Fibroblast of lung (primary cell): ENCODE measurements at places on chromosomes 3 and 15. TPM values are rescaled to one million over a fixed set of nuclear protein-coding genes. Genes with fewer than 3 reads are reported as not detected.

- peak; percentile 89 for DNase-seq
These were observed 293.7 kb downstream of the ARPP21 start for GRCh38 chr3:35932995-35933394.

DNA sequence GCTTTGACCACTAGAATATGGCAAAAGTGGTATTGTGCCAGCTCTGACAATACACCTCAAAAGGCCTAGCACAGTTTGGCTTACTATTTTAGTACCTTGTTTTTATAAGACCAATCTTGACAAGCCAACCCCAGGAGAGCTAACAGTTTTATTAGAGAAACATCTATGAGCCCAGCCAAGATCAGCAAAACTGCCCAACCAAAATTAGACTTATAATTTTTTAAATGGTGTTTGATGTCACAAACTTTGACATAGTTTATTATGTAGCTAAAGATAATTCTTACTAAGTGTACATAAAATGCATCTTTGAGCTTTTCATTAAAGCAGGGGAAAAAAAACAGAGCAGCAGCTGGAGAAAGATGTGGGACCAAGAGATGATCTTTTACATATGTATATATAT is 537.5 kb downstream of the ZPLD1 start:
- no peak for DNase-seq

DNA sequence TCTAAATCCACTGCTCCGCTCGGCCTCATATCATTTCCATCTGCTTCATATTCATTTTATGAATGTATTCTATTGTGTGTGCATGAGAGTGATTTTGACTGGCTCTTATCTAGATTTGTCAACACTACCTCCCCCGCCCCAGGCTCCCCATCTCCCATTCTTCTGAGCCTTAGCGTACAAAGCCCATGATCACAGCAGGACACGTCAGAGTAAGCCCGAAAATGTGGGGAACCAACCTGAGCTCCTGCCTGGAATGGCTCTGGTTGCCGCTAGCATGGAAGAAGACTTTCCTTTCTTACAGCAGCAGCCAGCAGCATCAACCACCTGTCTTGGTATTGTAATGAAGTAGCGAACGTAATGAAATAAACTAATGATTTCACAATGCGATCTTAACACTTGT is 61.4 kb downstream of the GABRB3 start:
- DNase-seq: no peak

GRCh38 chr3:188335656-188336055 is 181.7 kb downstream of the LPP start:
- DNase-seq: no peak

DNA sequence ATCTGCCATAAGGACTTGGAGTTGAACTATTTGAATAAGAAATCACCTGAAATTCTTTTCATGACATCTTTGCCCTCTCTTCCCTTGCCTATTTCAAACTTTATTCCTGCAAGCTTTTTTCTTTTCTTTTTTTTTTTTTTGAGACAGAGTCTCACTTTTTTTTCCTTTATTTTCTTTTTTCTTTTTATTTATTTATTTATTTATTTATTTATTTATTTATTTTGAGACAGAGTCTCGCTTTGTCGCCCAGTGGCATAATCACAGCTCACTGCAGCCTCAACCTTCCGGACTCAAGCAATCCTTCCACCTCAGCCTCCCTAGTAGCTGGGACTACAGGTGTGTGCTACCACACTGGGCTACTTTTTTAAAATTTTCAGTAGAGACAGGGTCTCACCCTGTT is 369.3 kb upstream of the ATP11B start:
- no peak for DNase-seq

DNA sequence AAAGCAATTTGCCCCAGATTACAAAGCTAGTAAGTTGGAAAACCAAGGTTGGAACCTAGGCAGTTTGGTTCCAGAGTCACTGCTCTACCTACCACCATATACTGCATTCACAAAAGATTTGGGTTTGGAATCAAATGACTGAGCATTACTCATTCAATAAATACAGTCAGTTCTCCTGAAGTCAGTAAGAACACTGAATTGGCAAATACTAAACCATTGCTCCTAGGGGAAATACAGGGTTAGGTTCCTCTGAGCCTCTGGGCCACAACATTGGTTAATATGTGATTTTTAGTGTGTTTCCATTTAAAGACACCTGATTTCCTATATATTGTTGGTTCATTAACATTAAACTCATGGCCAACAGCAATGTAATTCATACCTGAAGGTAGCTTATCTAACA is 2.1 kb upstream of the EIF5A2 start:
- peak; percentile 6 for DNase-seq

- no peak for DNase-seq
These were observed 22.5 kb downstream of the MAP2K5 start for GRCh38 chr15:67564968-67565345.

DNA sequence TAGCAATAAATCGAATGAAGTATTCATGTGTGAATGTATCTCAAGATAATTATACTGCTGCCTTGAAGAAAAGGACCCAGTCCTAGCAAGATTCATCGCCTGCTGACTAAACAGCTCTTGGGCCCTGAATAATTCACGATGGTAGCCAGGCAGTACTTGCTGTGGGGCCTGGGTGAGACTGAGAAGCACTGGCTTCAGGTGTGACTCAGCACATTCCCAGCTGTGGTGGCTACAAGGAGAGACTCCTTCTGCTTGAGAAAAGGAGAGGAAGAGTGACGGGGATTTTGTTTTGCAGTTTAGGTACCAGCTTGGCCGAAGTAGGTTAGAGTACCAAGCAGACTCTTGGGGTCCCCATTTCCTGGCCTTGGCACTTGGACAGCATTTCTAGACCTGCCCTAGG is 47.6 kb upstream of the CD200R1L start:
- peak; percentile 84 for DNase-seq

GRCh38 chr15:83292317-83292716 is 7.9 kb upstream of the BNC1 start:
- peak; percentile 87 for DNase-seq

DNA sequence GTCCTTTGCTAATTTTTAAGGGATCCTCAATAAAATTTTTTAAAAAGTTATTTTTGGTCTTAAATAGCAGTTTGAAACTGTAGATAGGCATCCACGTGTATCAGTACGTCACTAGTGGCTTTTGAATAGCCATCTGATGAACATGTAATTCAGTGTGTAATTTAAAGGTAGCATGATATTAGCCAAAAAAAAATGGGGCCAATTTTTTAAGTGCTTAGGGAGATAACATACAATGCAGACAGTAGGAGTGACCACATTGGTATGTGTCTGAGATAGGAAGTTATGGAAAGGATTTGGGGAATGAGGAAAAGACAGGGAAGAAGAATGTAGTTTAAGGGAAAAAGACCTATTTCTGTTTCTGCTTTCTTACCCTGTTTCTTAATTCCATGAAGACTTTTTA is 2.5 kb downstream of the AP4E1 start:
- DNase-seq: no peak

GRCh38 chr3:142889212-142890014 is 530 bp upstream of the PCOLCE2 start:
- no peak for DNase-seq

GRCh38 chr3:102460579-102460978 is 25.8 kb downstream of the ZPLD1 start:
- DNase-seq: peak; percentile 9

DNA sequence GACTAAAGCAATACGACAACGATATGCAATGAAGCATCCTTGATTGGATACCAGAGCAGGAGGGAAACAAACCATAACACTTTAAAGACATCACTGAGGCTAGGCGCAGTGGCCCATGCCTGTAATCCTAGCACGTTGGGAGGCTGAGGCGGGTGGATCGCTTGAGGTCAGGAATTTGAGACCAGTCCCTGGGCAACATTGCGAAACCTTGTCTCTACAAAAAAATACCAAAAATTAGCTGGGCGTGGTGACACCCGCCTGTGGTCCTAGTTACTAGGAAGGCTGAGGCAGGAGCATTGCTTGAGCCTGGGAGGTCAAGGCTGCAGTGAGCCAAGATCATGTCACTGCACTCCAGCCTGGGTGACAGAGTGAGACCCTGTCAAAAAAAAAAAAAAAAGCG is 33.9 kb upstream of the BHLHE40 start:
- DNase-seq: no peak

DNA sequence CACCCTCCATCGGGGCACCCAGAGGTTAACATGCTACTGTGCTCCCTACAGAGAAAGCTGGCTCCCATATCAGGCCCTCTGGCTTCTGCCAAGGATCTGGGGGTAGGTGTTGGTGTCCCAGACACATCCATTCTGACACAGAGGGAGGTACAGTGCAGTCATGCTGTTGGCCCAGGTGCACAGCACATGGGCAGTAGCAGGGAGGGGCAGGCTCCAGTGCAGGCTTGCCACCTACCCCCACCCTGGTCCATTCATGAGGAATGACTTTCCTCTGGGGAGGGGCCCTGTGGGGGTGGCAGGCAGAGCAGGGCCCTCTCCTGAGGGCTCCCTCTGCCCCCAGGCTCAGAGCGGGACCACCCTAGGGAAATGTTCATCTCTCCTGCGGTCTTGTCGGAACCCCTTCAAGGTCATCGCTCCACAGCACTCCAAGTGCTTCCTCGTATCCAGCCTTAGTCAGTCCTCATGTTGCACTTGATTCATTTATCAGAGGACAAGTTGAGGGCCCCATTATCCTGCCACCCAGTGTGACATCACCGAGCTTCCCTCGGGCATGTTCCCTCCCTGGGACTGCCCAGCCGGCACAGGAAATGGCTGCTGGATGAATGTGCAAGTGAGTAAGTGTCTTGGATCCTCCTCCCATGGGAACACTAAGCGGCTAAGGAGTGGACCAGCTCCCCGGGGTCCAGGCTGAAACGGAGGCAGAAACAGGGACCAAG is 10.0 kb downstream of the DUSP7 start:
- peak; percentile 91 for DNase-seq

DNA sequence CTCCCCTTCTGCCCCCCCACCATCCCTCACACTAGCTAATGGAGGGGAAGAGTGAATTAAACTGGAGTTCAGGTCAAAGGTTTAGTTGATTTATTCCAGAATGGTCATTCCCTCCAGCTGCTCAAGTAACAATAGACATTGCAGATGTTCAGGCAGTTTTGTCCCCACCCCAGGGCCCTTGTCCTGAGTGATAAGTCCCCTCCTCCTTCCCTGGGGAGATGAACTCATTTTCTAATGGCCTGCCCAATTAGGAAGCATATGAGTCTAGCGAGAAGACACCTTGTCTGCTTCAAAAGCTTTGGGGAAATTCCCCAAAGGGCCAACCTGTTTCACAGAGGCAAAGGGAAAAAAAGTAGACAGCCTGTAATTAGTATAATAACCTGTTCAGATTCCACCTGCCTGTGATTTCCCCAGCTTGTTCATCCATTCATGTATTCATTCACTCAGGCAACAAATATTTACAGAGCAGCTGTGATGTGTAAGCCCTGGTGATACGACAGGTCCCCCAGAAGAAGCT is 165.3 kb downstream of the SHQ1 start:
- DNase-seq: no peak

DNA sequence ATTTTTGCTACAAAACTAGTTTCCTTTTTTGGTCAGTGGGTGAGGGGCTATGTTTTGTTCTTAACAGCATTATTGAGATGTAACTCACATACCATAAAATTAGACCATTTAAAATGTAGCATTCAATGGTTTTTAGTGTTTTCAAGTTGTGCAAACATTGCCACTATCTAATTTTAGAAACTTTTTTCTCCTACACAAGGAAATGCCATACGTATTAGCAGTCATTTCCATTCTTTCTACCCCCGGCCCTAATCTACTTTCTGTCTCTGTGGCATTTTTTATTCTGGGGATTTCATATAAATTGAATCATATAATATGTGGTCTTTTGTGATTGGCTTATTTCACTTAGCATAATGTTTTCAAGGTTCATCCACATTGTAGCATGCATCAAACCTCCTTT is 55.0 kb upstream of the TIPARP start:
- no peak for DNase-seq

GRCh38 chr3:64621275-64621674 is 66.5 kb downstream of the ADAMTS9 start:
- DNase-seq: no peak

The PLA2G4F gene
- not detected in 2 replicates for total RNA-seq

DNA sequence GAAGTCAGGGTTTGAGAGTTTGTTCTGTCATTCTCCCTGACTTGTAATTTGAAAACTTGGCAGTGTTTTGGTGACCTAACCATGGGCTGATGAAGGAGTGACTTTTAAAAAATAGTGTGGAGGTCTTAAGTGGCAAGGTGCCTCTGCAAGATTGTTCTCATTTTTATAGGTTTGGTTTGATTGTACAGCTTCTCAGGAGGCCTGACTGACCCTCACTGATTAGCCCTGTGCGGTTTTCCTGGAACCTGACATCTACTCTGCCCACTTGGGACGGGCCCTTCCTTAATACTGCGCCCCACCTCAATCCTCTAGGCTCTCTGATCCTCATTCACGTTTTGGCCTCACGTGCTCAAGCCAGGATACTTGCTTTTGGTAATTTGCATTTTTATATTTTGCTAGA is 2.8 kb downstream of the UBE2E1 start:
- no peak for DNase-seq

DNA sequence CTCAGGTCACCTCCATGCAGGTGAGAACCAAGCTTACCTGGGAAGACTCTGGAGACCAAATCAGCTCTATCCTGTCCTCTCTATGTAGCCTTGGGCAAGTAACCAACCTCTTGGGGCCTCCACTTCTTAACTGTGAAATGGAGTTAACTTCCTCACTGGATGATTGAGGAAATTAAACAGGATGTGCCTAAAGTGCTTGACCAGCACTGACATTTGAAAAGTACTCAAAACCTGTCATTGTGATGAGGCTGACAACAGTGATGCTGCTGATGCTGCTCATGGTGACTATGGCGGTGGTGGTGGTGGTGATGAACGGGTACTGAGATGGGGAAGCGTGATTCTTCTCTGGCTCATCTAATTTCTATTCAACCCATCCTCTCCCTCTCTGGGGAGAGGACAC is 22.3 kb downstream of the VIPR1 start:
- DNase-seq: no peak

- no peak for DNase-seq
These were observed 45.1 kb downstream of the NOX5 start for GRCh38 chr15:69059557-69059943.

The GPR149 gene
- not detected in 2 replicates for total RNA-seq

DNA sequence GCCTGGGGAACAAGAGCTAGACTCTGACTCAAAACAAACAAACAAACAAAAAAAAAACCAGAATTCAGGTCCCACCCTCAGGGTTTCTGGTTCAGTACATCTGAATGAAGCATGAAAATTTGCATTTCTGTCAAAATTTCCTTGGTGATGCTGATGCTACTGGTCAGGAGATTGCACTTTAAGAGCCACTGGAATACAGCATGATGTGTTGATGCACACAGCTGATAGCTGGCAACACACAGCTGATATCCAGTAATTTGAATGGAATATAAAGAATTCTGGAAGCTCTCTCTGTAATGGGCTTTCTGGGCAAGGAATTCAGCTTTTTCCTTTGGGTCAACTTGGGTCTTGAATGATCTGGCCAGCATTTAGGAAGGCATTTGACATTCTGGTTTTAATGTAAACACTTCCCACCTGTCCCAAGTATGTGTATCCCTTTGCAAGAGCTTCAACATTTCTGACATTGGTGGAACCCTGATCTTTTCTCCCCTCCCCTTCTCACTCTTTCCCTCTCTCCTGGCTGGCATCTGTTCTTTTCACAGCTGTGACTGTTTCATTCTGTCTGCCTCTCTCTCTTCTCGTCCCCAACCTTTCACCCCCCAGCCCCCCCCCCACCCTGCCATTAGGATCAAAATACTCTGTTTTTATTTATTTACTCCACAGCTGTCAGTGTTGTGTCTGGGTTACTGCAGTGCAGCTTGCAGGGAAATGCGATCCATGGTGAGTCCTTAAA is 189.5 kb downstream of the TPRG1 start:
- DNase-seq: peak; percentile 54
